Right cardiac atrium (tissue), 5 donors: ENCODE measurements at places on chromosomes 3 and 15. TPM values are rescaled to one million over a fixed set of nuclear protein-coding genes. Genes with fewer than 3 reads are reported as not detected.

DNA sequence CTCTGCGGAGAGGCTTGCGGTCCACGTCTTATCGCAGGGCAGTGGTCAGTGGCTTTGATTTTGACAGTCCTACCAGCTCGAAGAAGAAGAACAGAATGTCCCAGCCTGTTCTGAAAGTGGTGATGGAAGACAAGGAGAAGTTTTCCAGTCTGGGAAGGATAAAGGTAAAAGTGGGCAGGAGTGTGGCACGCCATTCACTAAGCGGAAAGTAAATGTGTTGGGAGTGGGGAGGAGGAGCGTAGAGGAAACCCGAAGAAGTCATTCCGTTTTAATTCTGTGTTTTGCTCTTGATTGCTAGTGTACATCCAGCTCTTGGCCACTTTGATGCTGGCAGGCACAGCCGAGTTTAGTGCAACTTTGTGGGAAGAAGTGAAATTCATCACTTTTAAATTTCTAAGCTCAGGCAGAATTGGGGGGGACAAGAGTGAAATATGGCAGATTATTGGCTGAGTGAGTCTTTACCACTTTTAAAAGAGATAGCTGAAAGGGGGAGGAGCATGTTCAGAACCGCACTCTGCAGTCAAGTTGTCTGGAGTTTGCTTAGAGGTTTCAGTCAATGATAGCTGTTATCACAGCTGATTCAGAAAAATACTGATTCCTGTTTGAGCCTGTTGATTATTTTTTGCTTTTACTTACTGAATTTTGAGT is 1.8 kb downstream of the ARHGEF26 start:
- no peak for DNase-seq

DNA sequence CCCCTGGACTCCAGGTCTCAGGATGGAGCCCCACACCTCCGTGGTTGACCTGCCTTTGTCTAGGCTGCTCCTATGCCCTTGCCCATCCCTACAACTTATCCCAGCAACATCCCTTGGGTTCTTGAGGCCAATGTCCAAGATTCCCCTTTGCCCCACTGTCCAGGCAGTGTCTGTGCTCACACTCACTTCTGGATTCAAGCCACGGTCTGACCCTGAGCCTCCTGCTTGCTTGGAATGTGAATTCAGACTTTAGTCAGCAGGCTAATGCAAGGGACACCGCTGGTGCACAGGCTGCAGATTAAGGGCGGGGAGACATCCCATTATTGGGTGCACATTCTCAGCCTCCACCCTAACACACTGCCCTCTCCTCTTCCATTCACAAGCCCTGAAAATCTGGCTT is 154.1 kb downstream of the WNT5A start:
- no peak for DNase-seq

- DNase-seq: no peak
These were observed 20.5 kb downstream of the FAM240A start for GRCh38 chr3:46632792-46633191.

DNA sequence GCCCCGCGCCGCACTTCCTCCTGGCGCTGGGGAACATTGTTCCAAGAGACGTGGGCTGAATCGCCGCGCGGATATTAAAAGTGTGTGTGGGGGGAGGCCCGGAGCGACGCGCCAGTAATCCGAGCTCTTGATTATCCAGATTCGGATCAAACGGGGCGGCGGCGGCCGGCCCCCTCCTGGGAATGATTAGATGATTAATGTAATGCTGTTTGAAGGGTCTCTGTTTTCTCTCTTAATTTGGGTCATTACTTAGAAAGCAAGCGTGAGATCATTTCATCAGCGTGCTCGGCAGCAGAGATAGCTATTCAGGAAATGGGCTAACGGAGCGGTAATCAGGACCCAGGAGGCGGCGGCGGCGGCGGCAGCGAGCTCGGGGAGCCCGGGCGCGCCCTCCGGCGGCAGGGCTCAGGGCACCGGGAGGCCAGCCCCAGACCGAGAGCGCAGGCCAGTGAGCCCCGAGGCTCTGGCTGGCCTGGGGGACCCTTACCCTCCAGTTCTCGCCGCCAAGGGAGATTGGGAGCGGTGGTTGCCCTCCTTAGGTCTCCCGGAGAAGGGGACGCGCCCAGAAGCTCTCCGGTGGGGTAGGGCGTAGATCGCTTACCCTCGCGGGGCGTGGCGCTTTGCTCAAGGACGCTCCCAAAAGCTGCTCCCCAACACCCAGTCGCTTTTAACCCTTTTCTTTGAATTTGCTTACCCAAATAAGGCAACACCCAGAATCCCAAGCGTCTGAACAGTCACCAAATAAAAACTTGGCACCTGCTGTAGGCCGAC is 4.5 kb downstream of the FEZF2 start:
- no peak for DNase-seq

- no peak for DNase-seq
These were observed 68.6 kb downstream of the ITGB5 start for GRCh38 chr3:124818398-124819091.

- no peak for DNase-seq
These were observed 752.2 kb upstream of the CFAP20DC start for GRCh38 chr3:59802045-59802444.

- DNase-seq: peak; percentile 62
These were observed 18.3 kb downstream of the PLCD1 start for GRCh38 chr3:38011111-38011510.

GRCh38 chr15:98850961-98851572 is 156.5 kb downstream of the PGPEP1L start:
- peak; percentile 88 for DNase-seq

DNA sequence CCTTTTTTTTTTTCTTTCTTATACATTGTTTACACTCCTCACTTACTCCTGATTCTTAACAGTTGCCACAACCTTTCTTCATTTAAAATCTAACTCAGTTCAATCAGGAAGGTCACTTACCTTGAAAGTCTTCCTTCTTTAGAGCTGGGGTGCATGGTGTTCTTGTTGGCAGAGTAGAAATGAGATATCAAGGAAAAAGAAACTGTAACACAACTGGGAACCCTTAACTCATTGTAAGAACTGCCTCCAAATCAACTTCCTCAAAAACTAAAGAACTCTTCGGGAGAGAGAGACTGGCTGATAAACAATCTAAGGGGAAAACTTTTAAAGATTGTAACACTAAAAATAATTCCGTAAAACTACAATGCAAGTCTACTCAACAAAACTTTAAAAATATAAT is 1.4 kb upstream of the APPL1 start:
- DNase-seq: no peak

GRCh38 chr3:151107177-151107576 is 21.7 kb downstream of the MED12L start:
- no peak for DNase-seq

GRCh38 chr3:157487339-157487738 is 15.9 kb downstream of the VEPH1 start:
- DNase-seq: no peak

GRCh38 chr3:14962762-14963161 is 15.4 kb downstream of the NR2C2 start:
- DNase-seq: no peak

DNA sequence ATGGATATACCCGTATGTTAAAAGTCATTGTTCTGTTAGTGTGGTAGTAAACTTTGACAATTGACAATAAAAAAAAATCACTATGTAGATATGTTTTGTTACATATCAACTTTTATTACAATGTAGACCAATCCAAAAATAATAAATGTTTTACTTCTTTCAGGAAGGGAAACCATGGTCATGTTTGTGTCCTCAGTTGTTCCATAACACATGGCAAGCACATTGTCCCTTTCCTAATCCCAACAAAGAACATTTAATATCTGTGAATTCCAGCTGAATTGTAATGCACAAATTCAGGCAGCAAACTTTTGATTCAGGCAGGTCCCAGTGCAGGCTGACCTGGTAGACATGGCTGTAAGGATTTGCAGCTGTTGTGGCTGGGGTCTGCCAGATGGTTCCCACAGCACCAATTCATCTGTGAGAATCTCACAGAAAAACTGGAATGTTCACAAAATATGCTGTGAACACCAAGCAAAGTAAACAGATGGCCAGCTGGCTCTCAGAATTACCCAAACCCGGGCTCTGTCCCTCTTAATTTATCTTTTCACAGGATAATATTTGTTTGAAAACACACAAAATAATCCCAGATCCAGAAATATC is 1.9 kb upstream of the SPG21 start:
- DNase-seq: peak; percentile 59

DNA sequence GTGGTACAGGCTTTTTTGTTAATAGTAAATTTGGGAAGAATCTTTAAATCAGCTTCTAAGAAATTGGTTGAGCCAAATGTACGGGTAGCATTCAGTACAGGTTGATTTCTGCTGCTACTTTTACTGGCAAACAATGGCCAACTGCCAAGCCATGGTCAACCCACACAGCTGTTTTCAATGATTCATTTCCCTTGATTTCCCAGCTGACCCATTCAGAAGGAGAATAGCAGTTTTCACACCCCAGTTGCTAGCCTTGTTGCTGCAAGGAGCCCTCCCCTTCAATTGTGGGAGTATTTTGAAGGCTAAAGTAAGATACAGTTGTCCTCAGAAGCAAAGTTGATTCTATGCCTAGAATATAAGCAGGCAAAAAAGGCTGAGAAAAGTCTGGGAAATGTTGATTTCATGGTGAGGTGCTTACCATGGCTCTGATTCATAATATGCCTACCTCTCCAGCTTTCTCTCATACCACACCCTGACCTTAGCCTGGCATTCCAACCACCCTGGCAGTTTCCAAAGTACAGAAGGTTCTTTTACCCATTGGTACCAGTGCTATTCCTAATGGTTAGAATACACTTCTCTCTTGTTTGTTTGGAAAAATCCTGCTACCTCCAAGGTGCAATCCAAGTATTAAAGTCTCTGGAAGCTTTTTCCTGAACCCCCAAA is 320.3 kb upstream of the TGFBR2 start:
- peak; percentile 87 for DNase-seq

GRCh38 chr3:36456784-36457183 is 76.5 kb downstream of the STAC start:
- no peak for DNase-seq

HYAL1 gene
- 25.4 TPM for polyA plus RNA-seq

TRPM1 gene
- 0.14 TPM for polyA plus RNA-seq

AP3S2 gene
- 28.8 TPM for polyA plus RNA-seq

CEP19 gene
- polyA plus RNA-seq: 1.4 TPM

MYO5A gene
- polyA plus RNA-seq: 4.1 TPM
